ENCODE measurements at places on chromosomes 6 and 20.
A peak's percentile ranks its signal among the peaks of the same experiment; 100 is the strongest.

GRCh38 chr6:155341130-155341828 is 27.0 kb upstream of the TFB1M start:
- no peak for DNase-seq

GRCh38 chr6:2476376-2476775 is 231.0 kb upstream of the GMDS start:
- DNase-seq, result no peak

GRCh38 chr6:152404086-152404857 is 232.9 kb downstream of the SYNE1 start:
- no peak for DNase-seq

GRCh38 chr6:108914235-108915022 is 66.2 kb downstream of the ARMC2 start:
- DNase-seq, result peak; percentile 40

DNA sequence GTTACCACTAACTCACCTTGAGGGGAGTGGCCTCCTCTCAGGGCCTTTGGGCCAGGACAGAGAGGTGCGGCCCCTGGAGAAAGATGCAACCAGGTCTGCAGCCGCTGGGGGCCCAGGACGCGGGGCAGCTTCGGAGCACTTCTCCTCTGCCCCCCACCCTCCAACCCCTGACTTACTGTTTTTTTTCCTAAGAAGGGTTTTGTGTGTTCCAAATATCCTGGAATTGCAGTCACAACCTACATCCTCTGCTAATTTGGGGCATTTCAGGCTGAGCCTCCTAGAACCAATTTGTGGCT is 1.7 kb downstream of the LINC00237 start:
- no peak for DNase-seq

- no peak for DNase-seq
Measured at GRCh38 chr6:11237428-11237827, 5.0 kb upstream of the NEDD9 start.

- no peak for DNase-seq
Measured at GRCh38 chr6:75892384-75892783, 143.3 kb downstream of the MYO6 start.

GRCh38 chr6:153814136-153814535 is 224.9 kb upstream of the OPRM1 start:
- no peak for DNase-seq

DNA sequence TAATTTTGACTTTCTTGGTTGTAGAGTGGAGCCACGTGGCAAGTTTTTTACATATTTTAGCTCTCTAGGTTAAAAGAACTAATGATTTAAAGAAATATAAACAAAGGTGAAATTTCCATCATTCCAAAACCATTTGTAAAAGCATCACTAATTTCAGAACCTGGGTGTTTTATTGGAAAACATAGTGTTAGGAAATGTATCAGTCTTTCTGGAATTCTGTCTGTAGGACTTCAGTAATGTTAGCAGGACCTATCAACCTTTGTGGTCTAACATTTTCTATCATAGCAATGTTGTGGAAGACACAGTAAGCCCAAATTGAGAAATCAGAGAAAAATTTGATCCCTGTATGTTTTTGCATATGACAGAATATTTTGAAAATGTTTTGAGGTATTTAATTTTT is 28.3 kb downstream of the L3MBTL3 start:
- no peak for DNase-seq

GRCh38 chr6:36063318-36064060 is 35.9 kb downstream of the MAPK14 start:
- DNase-seq, result no peak

- no peak for DNase-seq
Measured at GRCh38 chr20:15772826-15773225, 800.4 kb downstream of the KIF16B start.

DNA sequence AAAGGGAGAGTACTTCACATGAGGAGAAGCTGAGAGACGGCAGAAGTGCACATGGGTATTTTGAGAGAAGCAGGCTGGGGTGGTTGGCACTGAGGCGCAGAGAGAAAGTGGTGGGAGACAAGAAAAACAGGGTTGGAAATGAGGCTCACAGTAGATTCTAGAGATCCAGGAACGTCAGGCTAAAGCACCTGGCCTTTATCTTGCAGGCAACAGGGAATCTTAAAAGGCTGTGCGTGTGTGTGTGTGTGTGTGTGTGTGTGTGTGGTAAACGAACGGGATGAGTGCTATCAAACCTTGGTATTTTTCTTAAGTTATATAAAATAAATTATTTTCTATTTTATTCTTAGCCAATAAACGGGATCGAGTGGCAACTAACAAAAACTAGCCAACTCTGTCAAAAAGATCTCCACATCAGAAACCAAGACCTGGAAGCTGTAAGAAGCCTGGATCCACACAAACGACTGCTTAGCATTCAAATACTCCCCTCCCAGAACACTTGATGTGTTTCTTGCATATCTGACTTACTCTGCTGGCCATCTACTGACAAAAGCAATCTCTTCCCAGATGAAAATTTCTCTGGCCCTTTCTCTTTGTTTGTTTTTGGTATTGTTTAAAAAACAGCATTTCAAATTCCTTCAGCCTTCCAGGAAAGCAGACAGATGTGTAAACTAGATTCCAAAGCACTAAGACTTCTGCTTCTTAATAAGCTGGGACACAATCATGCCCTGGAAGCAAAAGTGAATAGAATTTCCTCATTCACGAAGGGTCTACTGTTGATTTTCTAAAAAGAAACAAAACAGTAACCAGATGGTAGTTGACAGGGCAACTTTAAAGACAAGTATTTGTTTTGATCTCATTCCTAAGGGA is 44.8 kb upstream of the FABP7 start:
- DNase-seq, result no peak

- no peak for DNase-seq
Measured at GRCh38 chr20:20430066-20430465, 62.2 kb downstream of the INSM1 start.

DNA sequence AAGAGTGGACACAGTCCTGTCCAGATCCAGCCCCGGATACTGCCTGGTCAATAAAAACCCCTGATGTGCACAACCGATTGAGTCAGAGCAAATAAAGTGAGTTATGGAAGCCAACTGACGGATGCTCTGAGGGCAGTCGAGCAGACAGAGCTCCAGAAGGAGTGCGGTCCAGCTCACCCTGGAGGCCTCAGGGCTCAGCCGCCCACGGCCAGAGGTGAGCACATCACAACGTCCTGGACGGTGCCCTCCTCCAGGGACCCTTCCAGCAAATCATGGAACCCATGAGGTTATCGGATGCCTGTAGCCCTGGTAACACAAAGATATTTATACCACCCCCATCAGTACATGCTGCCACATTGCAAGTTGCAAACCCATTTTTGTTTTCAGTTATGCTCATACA is 44.0 kb upstream of the SMOC2 start:
- no peak for DNase-seq

GRCh38 chr20:34579191-34579978 is 20.9 kb downstream of the MAP1LC3A start:
- no peak for DNase-seq

- DNase-seq, result no peak
Measured at GRCh38 chr6:15876406-15876805, 213.6 kb upstream of the DTNBP1 start.

DNA sequence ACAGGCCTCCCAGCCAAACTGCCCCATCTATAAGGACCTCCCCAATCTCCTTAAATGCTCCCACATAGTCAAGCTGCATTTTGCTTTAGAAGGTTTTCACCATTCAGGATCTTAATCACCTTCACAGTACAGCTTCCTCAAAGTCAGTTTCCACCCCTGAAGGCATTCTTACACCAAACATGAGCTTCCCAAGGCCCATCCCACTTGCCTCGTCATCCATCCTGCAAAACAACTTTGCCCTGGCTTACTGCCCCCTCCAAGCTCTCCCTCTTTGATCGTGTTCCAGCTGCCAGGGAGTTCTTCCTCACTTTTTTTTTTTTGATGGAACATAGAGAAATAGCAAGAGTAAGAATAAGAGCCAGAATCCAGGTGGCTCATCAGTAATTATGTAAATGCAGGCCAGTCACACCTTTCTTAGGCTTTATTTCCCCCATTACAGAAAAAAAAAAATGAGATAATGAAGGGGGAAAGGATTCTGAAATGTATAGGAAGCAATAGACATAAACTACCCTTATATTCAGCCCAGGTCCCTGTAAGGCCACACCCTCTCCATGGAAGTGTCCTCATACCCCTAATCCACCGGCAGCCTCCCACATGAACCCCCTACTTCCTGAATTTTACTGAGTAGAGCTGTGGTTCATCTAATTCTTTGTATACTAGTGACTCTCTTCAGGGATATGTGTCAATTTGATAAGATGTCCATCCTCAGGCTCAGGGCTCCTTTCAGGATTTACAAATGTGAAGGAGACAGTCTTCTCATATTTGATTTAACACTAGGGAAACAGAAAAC is 12.7 kb downstream of the TRIM27 start:
- DNase-seq, result no peak

- DNase-seq, result no peak
Measured at GRCh38 chr6:62971976-62972658, 239.2 kb upstream of the FKBP1C start.

DNA sequence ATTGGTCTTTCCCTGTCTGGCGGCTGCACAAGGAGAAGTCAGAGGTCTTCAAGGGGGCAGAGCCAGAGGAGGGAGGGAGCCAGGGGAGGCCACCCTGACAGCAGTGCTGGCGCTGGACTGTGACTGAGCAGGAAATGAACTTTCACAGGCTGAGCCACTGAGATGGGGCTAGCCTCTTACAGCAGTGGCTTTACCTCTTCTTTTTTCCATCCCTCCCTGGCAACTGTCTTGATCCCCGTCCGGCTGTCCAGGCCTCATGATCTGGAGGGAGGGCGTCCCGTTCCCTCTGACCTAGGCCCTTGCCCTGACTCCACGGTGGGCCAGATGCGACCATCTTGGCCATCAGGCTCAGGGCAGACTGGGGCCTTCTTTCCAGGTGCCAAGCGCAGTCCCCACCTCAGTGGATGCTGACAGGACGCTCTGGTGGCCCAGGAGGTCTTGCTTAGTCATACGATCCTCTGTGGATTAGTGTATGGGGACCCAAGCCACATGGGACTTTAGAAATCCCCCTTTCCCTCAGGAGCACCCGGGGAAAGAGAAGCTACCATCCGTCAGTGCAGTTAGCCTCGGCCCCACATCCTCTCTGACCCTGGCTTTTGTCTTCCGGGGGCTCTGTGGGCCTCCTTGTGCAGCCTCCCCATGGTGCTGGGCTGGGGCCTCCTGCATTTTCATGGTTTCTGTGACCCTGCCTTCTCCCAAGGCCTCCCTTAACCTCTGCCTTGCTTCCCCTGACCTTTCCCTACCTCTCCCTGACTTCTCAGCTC is 57.4 kb upstream of the CCDC167 start:
- DNase-seq, result no peak

DNA sequence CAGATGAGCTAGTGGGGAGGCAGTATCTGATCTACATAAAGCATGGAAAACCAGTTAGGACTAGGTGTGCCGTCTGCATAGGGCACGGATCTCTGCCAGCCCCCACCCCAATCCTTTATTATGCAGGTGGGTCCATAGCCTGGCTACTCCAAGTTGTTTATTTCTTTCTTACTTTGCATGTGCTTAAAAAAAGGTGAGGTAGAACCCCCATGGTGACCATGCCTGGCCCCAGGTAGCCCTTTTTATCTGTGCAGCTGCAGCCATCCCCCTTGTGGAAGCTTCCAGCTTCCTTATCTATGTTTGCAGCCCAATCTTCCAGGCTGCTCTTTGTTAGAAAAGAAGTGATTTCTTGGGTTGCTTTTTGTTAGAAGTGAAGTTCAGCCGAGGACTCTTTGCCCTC is 9.0 kb upstream of the TREM2 start:
- no peak for DNase-seq

DNA sequence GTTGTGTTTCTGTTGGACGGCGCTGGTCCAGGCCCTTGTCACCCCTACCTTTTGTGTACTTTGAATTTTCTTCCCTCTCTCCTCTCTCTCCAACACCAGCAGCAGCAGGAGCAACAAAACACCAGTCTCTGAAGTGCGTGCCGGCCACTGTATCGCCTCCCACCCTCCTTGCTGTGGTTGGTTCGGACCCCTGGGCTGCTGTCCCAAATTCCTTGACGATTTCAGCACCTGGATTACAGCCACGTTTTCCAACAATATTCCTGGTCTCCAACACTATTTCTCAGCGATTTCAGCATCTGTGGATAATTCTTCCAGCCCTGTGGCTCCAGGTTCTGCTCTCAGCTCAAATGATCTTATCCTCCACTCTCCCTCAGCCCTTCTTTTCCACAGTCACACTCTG is 11.8 kb downstream of the MAS1 start:
- DNase-seq, result no peak

- DNase-seq, result no peak
Measured at GRCh38 chr6:115882174-115882573, 178.5 kb downstream of the FRK start.

- DNase-seq, result no peak
Measured at GRCh38 chr6:3624250-3625136, 127.0 kb downstream of the PXDC1 start.

DNA sequence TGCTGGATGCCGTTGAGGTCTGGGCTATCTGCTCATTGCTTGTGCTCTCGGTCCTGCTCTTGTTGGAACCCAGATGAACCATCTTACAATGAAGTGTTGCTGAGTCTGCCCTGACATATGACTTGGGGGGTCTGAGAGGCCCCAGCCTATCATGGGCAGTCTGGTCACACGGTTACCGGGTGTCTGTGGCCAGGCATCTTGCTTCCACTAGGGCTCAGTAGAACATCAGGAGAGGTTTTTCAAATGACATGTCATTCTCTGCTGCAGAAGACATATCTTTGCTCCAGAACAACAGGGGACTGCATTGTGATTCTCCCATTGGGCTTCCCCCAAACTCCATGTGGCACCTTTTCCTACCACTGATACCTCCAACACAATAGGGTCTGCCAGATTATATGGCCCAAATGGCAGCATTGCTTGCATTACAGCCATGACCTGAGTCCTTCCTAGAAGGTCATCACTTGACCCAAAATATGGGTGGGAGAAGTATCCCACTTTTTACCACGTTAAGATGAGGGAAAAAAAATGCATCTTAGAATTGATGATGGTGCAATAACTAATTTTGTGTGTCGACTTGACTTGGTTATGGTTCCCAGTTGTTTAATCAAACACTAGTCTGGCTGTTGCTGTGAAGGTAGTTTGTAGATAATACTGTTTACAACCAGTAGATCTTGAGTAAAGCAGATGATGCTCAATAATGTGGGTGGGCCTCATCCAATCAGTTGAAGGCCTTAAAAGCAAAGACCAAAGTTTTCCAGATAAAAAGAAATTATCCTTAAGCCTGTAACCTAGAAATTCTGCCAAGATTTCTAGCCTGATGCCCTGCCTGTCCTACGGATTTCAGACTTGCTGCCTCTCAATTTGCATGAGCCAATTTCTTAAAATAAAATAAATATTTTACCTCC is 241.0 kb downstream of the QKI start:
- DNase-seq, result no peak

GRCh38 chr6:166782520-166782919 is 155.5 kb upstream of the RPS6KA2 start:
- no peak for DNase-seq

GRCh38 chr20:44909872-44910689 is at the start of gene PABPC1L:
PABPC1L (plus strand) TSS chr20:44910060; CDS start chr20:44910144, 84 bp downstream.
- DNase-seq, result peak; percentile 79

All from activated CD4-positive, CD25-positive, alpha-beta regulatory T cell treated with anti-CD3 and anti-CD28 coated beads, Interleukin-2, amount 50 U/mL, for 72 hours (primary cell).